ENCODE measurements at places on chromosomes 1 and 21.

GRCh38 chr1:215056584-215056983 is 26.0 kb upstream of the KCNK2 start:
- no peak for DNase-seq

DNA sequence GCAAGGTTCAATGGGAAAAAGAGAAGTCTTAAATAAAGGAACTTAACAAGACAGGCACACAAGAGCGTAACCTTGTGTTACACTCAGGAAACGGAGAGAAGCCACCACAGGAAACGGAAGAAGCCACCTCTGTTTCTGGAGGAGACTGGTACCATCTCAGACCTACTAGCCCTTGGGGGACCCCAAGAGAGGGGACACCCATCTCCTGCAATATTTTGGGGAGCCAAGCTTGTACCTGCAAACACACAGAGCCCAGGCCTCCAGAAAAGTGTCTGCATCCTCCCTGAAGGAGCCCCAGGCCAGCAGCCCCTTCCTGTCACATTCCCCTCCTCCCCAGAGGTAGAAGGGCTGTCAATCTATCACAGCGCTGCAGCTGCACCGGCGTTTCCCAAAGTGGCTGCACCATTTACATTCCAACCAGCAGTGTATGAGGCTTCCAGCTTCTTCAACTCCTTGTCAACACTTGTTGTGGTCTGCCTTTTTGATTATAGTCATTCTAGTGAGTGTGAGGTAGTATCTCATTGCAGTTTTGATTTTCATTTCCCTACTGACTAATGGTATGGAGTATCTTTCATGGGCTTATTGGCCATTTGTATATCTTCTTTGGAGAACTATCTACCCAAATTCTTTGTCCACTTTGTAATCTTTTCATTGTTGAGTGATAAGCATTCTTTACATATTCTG is 23.0 kb upstream of the PADI1 start:
- no peak for DNase-seq

- no peak for DNase-seq
Observed at GRCh38 chr1:41745022-41745421, 173.7 kb downstream of the HIVEP3 start.

DNA sequence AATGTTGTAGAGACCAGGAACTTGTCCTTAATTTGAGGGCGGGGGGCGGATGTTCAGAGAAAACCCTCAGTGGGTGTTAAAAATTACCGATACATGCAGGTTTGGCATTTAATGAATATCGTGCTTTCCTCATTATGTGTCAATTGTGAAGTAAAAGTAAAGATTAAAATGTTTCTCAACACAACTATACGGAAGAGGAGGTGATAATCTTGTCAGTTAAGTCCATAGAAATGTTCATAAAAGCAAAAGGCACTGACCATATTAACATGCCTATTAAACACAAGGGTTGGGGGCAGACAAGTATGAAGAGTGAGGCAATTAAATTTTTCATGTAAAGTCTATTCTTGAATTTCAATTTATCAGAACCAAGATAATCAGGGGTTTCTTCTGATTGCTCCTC is 1.3 kb downstream of the BRINP3 start:
- DNase-seq: no peak

GRCh38 chr1:108962681-108963051 is 618 bp downstream of the CLCC1 start:
- no peak for DNase-seq

- no peak for DNase-seq
Observed at GRCh38 chr1:94104776-94105580, 16.0 kb downstream of the ABCA4 start.

- DNase-seq: no peak
Observed at GRCh38 chr1:160859166-160859565, 3.5 kb downstream of the CD244 start.

GRCh38 chr1:83545066-83545862 is 453.7 kb downstream of the TTLL7 start:
- no peak for DNase-seq

DNA sequence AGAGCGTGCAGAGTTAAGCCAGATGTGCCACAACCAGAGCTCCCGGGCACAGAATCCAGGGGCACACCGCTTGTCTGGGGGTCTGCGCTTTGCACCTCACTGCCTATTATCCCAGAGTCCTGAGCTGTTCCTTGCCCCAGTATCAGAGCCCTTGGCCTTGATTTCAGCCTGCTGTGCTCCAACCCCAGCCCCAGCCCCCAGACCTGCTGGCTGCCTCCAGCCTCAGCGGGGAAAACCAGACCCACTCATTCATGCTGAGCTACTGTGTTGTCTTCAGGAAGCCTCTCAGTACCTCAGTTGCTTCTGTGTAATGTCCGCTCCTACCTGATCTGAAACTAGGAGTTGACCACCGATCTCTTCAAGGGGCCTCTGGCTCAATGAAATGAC is 1.1 kb downstream of the IKBKE start:
- no peak for DNase-seq

- DNase-seq: no peak
Observed at GRCh38 chr21:14557413-14557812, 11.3 kb upstream of the SAMSN1 start.

- DNase-seq: no peak
Observed at GRCh38 chr1:91171898-91172297, 150.1 kb upstream of the ZNF644 start.

DNA sequence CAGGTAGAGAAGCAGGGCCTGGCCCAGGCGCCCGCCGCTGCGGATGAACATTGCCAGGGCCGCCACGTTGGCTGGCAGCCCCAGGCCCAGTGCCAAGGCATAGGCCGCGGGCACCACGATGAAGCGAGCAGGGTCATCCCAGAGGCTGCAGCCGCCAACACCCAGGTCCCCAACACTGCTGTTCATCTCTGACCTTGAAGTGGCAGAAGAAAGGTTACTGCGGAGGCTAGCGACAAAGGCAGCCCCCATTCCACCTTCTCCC is 8.0 kb downstream of the TMEM35B start:
- no peak for DNase-seq
